ENCODE measurements at places on chromosomes 4 and X.

DNA sequence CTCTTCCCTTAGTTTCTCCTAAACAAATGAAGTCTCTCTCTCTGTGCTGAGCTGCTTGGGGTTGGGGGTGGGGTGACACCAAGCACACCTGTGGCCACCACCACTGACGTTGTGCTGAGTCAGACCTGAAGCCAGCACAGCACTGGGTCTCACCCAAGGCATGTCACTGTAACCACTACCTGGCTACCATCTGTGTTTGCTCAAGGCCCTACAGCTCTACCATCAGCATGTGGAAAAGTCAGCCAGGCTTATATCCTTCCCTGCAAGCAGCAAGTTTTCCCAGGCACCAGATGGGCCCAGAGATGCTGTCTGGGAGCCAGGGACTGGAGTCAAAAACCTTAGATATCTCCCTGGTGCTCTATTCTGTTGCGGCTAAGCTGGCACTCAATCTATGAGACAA, 6.9 kb downstream of the CXCL10 start:
- no peak for DNase-seq

GRCh38 chr4:56655209-56655626, 25.9 kb downstream of the HOPX start:
- no peak for DNase-seq

GRCh38 chr4:114343015-114343414, 255.6 kb upstream of the UGT8 start:
- no peak for DNase-seq

DNA sequence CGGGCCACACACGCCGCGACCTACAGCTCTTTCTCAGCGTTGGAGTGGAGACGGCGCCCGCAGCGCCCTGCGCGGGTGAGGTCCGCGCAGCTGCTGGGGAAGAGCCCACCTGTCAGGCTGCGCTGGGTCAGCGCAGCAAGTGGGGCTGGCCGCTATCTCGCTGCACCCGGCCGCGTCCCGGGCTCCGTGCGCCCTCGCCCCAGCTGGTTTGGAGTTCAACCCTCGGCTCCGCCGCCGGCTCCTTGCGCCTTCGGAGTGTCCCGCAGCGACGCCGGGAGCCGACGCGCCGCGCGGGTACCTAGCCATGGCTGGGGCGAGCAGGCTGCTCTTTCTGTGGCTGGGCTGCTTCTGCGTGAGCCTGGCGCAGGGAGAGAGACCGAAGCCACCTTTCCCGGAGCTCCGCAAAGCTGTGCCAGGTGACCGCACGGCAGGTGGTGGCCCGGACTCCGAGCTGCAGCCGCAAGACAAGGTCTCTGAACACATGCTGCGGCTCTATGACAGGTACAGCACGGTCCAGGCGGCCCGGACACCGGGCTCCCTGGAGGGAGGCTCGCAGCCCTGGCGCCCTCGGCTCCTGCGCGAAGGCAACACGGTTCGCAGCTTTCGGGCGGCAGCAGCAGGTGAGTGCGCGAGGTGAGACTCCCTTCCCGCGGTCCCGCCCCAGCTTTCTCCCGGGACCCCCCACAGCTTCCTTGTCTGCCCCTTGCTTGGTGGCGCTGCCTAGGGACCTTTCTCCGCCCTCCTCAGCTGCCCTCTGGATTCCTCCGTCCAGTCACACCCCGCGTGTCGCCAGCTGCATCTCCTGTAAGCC, 678 bp downstream of the BMP3 start:
- DNase-seq = no peak

DNA sequence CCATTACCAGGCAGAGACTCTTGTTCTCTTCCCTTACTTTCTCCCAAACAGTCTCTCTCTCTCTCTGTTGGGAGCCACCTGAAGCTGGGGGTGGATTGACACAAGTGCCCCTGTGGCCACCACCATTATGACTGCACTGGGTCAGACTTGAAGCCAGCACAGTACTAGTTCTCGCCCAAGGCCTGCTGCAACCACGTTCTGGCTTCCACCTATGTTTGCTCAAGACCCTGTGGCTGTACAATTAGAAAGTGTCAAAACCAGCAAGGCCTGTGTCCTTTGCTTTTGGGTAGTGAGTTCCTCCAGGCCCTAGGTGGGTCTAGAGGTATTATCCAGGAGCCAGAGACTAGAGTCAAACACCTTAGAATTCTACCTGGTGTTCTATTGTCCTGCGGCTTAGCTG, 31.0 kb downstream of the MAGED2 start:
- DNase-seq = no peak

GRCh38 chrX:106894978-106895452, 8.1 kb downstream of the RIPPLY1 start:
- DNase-seq = no peak

DNA sequence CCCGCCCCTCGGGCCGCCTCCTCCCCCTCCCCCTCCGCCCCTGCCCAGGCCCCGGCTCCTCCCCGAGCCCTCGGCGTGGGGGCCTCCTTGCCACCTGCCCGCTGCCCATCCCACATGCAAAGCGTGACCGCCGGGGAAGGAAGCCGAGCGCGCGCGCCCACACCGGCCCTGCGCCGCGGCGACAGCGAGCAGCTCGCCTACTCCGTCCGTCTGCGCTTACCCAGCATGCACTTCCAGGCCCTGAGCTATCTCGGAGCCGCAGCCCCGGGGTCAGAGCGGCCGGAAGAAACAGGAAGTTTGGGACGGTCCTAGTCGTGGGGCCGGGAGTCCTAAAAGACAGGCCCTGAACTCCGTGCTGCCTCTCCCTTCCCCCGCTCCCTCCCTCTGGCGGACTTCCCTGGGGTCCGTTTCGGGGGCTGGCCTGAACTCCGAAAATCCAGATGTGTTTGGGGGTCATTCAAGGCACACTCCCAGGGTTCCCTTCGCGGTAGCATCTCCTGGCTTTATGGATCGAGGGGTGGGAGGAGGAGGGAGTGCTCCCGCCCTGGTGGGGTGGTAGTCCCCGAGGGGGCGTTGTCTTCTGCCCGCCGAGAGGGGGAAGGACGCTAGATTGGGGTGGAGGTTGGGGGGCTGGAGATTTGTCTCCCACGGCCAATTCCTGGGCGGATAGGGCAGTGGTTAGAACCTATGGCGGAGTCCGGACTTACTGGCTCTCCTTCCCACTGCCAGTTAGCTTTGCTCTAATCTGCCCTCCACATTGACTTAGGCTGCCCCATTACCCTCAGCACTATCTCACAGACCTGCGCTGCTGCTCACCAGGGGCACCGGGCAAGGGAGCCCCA, 25.0 kb upstream of the BCORL1 start:
- no peak for DNase-seq

- no peak for DNase-seq
Measured at GRCh38 chrX:53308836-53309235, 27.5 kb upstream of the IQSEC2 start.

DNA sequence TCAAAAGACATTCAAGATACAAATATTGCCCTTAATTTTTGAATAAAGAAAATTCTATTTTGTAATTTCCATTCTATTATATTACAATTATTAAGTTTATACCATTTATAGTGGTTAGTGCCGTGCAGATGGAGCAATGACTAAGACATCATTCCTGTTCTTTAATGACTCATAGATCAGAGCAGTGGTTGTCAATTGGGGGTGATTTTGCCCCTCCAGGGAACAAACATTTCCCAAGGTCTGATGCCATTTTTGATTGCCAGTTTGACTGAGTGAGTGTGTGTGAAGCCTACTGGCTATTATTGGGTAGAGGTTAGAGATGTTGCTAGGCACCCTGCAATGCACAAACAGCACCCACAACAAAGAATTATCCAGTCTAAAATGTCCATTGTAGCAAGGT, 97.9 kb upstream of the DDIT4L start:
- no peak for DNase-seq

- DNase-seq = peak; percentile 61
Measured at GRCh38 chr4:96736352-96736889, 896.5 kb downstream of the PDHA2 start.

- no peak for DNase-seq
Measured at GRCh38 chr4:145698507-145698906, 18.6 kb downstream of the C4orf51 start.

DNA sequence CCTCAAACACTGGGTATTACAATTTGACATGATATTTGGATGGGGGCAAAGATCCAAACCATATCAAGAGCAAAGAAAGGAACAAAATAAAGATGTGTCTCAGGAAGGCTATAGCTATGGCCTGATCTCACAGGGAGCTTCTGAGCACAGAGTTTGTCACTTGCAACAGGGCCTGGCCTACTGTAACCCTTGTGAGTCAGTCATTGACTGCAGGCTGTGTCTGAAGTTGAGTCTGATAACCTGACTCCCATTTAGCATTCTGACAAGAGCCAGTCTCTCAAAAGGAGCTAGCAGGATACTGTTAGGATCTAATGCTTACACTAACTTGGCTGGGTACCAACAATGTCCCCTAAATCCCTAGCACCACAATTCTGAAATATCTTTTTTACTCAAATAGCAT, 612.5 kb upstream of the TECRL start:
- no peak for DNase-seq

DNA sequence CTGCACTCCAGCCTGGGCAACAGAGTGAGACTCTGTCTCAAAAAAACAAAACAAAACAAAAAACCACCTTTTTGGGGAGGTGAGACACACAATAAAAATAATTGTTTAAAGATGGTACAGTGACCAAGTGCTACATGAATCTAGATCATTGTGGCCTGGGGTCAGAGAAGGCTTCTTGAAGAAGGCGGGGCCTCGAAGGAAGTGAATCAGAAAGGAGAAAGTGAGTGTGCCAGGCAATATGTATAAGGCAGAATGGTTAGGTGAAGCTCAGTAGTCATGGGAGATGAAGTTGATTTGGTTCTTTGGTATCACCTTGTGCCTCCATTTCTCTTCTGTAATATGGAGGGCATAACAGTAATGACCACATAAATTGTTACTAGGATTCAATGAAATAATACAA, 58.9 kb downstream of the DOCK11 start:
- no peak for DNase-seq

GRCh38 chr4:160026721-160027120, 923.8 kb downstream of the RAPGEF2 start:
- peak; percentile 6 for DNase-seq

DNA sequence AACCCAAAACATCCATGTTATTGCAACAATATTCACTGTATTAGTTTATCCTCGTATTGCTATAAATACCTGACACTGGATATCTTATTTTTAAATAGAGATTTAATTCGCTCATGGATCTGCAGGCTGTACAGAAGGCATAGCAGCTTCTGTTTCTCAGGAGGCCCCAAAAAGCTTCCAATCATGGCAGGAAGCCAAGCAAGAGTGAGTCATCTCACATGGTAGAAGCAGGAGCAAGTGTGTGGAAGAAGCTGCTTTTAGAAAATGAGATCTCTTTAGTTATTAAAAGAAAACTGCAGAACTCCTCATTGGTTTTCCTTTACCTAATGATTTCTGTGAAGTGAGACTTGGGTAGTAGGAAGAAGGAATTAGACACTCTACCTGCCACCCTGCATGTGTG, 16.4 kb downstream of the ZNF732 start:
- DNase-seq = peak; percentile 13

DNA sequence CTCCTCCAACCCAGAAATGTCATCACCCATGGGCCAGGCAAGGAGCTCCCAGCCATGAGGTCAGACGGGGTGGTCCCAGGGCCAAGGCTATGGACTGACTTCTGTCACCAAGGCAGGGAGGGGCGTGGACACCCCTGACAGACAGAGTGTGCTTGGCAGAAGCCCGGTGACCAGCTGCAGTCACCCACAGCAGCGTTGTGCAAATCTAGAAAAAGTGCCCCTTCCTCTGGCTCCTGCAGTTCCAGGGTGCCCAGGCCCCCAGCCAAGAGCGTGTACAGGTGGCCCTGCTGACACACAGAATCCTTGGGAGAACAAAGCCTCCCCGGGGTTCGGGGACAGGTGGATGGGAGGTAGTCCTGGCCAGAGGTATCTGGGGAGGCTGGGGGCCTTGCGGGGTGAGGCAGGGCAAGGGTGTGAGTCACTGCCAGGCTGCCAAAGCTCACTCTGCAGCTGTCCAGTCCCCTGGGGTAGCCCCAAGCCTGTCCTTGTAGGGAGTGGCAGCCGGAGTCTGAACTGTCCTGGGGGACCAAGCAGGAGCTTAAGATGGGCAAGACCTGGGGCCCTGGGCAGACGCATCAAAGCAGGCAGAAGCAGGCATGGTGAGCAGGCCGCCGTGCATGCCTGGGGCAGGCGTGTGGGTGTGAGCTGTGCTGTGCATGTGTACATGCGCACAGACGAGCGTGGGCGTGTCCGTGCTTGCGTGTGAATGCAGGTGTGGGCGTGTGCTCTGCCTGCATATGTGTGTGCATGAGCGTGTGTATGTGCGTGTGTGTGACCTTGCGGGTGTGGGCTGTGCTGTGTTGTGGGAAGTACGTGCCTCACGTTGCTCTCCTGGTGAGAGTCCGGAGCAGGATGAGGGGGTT, 3.3 kb downstream of the MYL5 start:
- DNase-seq = no peak

DNA sequence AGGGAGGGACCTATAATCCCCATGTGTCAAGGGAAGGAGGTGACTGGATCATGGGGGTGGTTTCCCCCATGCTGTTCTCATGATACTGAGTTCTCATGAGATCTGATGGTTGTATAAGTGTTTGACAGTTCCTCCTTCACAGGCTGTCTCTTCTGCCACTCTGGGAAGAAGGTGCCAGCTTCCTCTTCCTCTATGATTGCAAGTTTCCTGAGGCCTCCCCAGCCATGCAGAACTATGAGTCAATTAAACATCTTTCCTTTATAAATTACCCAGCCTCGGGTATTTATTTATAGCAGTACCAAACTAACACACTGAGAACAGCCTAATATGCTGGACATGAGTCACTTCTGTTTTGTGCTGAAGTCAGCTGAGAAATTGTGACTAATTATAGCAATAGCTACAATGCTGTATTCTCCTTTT, 656.9 kb upstream of the CPEB2 start:
- peak; percentile 28 for DNase-seq

GRCh38 chr4:126182336-126182735, 867.6 kb downstream of the FAT4 start:
- DNase-seq = no peak

DNA sequence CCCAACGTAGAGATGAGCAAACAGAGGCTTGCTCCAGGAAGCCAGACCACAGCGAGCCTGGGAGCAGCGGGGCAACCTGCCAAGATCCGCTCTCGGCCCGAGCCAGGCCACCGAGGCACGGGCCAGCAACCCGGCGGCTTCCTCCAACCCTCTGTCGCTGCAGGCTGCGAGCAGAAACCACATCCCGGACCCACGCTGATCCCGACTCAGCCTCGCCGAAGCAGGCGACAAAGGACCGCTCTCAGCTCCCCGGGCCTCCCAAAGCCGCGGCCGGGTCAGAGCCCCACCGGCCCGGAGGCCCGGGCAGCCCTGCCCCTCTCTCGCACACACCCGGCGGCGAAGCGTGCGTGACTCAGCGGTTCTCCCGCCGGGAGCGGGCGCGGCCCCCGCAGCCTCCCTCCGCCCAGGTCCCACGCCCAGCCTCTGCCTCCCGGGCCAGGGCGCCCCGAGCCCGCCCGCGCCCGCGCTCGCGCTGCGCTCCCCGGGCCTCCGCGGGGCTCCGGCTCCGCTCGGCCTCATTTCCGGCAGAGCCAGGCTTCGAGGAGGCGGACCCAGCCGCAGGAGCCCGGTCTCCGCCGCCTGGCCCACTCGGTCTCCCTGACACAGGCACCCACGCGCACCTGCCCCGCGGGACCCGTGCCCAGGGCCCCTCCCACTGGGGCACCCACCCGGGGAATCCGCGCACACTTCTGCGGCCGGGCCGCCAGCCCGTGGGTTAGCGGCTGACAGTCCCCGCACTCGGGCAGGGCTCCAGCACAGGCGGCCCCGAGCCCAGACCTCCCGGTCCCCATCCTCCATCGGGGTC, 1.7 kb downstream of the PPP2R2C start:
- DNase-seq = no peak

All from non-pigmented ciliary epithelial cell (primary cell).